HFFc6 (cell line): ENCODE measurements at places on chromosomes 7 and 10.
A peak's percentile ranks its signal among the peaks of the same experiment; 100 is the strongest.

DNA sequence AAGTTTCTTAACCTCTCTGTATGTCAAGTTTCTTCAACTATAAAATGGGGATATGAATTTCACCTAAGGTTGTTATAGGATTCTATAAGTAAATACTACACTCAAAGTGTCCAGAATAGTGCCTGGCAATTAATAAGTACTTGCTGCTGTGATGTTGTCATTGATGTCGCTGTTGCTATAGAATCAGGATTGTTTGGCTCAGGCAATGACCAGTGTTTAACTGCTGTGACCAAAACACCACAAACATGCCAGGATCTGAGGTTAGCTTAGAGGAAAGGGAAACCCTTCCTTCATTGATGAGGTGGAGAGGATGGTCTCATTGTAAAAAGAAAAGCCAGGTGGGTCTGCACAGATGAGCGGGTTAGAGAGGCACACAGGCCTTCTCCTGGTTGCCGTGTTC is 223.1 kb upstream of the INHBA start:
- DNase-seq, result no peak

- no peak for DNase-seq
Observed at GRCh38 chr7:1665549-1666316, 4.3 kb upstream of the ELFN1 start.

- DNase-seq, result no peak
Observed at GRCh38 chr7:149266451-149266850, 4.5 kb downstream of the ZNF783 start.

DNA sequence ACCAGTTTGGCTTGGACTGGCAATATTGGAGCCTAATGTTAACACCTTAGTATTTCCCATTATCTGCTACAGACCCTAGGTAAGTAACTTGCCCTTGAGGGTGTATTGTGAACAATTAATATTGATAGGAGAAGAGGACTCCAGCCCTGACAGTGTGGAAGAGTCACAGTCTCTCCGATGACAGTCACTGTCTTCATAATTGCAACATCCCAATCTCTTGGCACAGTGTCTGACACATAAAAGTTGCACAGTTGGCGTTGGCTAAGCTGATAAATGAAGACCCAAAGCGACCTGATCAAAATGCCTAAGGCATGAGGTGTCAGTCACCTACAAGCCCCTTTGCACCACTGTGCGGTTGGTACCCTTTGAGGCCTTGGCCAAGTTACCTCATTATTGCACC is 154.7 kb upstream of the AOAH start:
- DNase-seq, result no peak

DNA sequence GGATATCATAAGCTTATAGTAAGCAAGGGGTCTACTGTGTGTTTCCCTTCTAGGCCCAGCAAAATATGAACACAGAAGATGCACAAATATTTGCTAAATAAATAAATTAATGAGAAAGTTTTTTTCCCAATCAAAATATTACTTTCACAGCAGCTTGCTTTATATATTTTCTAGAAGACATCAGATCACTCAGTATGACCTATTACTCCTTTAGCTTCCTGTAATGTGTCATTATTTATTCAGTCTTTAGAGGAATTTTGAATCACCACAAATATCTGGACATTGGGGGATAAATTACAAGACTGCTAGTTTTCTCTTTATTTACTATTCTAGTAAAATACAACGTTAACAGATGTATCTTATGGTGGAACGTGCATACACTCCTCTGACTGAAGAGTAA is 765.8 kb upstream of the POM121L12 start:
- DNase-seq, result no peak

DNA sequence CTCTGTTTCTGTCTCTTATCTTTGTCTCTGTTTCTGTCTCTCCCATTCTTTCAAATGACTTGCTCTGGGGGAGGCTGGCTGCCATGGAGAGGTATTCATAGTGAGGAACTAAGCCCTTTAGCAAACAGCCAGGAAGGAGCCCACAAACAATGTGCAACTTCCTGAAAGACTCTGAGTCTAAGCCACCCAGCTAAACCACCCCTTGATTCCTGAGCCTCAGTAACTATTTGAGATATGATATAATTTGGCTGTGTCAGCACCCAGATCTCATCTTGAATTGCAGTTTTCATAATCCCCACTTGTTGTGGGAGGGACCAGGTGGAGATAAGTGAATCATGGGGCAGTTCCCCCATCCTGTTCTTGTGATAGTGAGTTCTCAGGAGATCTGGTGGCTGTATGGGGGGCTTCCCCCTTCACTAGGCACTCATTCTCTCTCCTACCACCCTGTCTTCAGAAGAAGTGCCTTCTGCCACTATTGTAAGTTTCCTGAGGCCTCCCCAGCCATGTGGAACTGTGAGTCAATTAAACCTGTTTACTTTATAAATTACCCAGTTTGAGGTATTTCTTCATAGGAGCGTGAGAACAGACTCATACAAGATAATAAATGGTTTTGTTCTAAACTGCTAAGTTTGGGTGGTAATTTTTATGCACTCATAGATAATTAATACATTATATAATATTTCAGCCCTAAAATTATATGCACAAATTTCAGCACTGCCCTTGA is 121.2 kb upstream of the FOXP2 start:
- no peak for DNase-seq

DNA sequence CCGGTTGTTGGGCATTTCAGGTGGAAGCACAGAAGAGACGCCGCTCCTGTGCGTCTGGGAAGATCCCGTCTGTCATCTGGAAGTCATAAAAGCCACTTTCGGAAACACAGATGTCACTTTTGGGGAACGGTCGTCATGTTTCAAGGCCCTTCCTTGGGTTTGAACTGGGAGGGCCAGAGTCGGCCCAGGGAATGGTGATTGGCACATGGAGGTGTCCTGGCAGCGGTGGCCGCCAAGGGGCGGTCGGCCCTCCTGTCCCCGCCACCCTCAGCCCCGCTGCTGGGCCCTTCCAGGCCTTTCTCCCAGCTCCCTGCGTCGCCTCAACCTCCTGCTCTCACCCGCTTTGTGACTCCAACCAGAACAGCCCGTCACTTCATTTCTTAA is 115.2 kb upstream of the SFMBT2 start:
- no peak for DNase-seq

DNA sequence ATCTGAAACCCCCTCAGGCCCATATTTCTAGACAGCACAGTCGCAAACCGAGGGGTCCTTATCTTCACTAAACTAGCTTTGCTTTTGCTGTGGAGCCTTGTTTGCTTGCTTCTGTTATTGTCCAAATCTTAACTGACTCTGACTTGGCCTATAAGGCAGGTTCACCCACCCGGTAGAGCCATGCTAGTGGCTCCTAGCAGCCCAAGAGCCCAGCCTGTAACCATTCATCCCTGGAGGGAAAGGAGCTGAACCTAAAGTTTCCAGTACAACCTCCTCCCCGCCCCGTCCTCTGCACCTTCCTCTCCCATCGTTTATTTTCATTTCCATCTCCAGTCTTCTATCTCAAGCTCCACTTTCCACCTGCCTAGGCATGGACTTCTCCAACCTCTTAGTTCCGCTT is 345.7 kb downstream of the PTPRN2 start:
- DNase-seq, result no peak

DNA sequence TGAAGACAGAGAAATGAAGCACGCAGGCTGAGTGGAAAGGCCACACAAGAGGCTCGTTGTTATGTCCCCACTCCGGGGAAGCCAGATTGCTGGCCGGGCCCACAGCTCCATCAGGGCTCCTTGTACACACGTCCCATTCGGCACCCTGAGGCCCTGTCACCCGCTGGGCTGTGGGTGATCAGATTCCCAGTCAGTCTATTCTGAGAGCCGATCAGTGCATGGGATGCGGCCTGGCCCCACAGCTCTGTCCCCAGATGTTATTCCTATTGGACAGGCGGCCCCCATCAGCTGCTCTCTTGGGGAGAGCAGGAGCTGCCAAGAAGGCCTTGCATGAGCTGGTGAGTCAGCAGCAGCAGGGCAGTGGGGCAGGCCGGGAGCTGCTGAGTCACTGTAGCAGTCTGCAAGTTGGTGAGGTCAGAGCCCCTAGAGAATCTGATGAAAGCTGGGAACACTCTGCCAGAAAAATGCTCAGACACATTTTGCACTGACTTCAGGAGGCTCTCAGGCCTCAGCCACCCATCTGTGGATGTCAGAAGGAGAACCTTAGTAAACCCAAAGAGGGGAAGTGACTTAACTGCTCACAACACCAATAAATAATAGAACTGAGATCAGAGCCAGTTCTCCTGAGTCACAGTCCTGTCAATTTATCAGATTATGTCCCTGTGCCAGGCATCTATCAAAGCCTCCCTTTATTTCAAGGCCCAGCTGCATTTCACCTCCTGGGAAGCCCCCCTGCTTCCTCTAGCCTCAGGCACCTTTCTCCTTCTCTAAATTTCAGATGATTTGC is 9.4 kb upstream of the PSAP start:
- DNase-seq, result peak; percentile 100

DNA sequence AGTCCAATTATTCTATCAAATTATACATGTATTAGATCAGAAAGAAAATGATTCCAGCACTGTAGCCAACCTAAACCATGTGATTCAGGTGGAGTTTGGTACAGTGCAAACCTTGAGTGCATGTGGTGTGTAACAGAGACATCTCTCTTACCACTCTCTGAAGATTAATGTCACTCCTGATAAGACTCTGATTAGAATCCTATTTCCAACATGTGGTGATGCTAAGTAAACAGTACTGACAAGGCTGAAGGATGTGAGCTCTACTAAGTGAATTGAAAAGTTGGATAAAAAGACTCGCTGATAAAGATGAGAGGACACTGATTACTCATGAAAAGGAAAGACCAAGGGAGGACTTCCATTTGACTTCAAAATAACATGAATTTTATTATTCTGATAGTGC is 232.0 kb downstream of the SDK1 start:
- DNase-seq, result no peak

- DNase-seq, result peak; percentile 21
Observed at GRCh38 chr10:127922675-127923366, 15.9 kb downstream of the PTPRE start.

DNA sequence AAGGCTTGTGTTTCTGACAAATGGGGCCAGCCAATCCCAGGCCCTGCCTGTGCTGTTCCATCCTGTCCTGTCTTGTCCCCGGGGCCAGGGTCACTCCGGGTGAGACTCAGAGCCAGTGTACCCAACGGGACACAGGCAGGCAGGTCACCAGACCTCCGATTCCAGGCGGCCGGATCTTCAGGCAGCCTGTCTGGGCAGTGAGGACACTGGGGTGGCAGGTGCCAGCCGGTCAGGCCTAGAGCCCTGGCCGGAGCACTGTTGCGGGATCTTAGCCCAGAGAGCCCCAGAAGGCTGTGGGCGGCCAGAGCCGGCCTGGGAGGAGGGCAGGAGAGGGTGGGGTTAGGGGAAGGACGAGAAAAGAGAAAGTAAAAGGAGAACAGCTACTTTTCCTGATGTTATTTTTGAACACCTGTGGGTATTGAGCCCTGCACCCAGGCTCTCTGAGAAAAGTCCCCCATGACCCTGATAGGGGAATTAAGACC is 134.3 kb upstream of the TNRC18 start:
- no peak for DNase-seq

GRCh38 chr7:44638611-44639557 is 32.5 kb downstream of the OGDH start:
- DNase-seq, result peak; percentile 58

DNA sequence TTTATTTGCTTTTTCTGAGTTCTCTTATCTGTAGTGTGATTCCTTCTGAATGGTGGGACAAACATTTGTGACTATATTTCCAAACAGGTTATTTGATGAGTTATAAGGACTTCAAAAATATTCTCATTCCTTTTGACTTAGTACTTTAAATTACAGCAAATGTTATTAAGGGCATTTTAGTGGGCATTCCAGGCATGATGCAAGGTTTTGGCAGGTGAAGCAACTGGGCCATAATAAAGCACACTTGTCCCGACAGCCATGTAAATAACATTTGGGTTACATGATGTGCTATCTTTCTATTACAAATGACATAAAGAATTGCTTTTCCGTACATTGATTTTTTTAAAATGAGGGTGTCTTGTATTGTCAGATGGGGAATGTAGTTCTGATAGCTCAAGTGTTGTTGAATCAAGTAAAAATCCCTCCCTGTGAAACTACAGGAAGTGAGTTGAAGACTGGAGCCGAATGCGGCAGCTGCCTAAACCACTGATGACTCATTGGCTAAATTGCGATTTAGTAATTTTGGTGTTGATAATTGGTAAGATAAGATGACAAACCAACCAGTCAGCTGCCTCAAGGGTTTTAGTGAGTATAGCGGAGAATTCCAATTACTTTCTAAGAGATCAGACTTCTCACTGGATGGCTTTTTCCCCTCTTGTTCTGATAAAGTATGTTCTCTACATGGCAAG is 231.3 kb upstream of the NPY start:
- peak; percentile 85 for DNase-seq

GRCh38 chr10:52653263-52653909 is 119.2 kb downstream of the MBL2 start:
- DNase-seq, result no peak

DNA sequence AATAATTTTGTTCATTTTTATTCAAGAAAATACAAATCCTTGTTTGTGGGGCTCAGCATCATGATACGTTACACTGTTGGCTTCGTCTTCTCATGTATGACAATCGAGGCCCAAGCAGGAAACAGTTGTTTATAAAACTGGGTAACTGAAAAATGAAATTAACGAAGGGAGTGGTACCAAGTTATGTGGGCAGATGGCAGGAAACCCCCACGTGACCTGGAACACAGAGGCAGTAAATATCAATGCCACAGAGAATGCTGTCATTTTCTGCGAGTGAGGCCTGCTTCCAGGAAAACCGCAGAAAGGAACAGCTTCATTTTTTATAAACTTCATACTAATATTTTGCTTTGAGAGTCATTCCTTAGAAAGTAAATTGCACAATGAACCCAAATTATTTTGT is 201.0 kb upstream of the ADARB2 start:
- no peak for DNase-seq
